Astrocyte of the spinal cord (primary cell): ENCODE measurements at places on chromosomes 12 and 14.

GRCh38 chr14:61233436-61233956 is 47.6 kb downstream of the TMEM30B start:
- DNase-seq = no peak

GRCh38 chr12:124078800-124079199 is 105.8 kb downstream of the ZNF664 start:
- DNase-seq = no peak

- no peak for DNase-seq
Measured at GRCh38 chr12:113081873-113082272, 25.3 kb downstream of the DTX1 start.

- DNase-seq = no peak
Measured at GRCh38 chr12:56933826-56934625, at the start of gene SDR9C7. Gene SDR9C7 (minus strand): TSS chr12:56934408. CDS start chr12:56934261, 147 bp downstream.

- no peak for DNase-seq
Measured at GRCh38 chr14:57785058-57785457, 80.8 kb downstream of the SLC35F4 start.

- peak; percentile 87 for DNase-seq
Measured at GRCh38 chr14:31207287-31207754, 272 bp downstream of the HECTD1 start.

- DNase-seq = no peak
Measured at GRCh38 chr12:120818416-120818815, 85.7 kb downstream of the SPPL3 start.

DNA sequence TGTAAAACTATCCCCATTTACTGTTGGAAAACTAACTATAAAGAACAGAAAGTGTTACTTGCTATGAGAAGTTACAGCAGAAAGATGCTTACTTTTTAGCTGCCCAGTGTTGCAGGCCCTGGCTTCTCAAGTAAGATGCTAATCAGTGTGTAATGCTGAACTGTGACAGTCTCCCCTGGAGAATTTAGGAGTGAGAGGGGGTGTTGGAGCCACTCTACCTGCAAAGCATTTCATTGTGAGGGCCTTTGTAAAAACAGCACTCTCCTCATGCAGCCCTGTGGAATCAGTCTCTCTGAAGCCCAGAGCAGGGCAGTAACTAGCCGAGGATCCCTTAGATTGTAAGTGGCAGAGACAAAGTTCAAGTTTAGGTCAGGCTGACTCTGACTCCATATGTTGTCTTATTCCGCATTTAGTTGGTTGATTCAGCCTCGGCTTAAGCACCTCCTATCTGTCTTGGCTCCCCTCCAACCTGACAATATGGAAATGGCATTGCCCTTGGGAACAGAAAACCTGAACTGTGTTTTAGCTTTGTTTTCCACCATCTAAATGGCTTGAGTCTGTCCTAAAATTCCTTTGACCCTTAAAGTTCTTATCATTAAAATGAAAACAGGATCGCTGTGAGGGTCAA is 141.3 kb downstream of the PRKCH start:
- peak; percentile 83 for DNase-seq

GRCh38 chr14:53620317-53620716 is 336.3 kb downstream of the BMP4 start:
- DNase-seq = peak; percentile 55

- peak; percentile 76 for DNase-seq
Measured at GRCh38 chr12:92096346-92097136, 49.1 kb downstream of the BTG1 start.

GRCh38 chr14:70282666-70283065 is 76.8 kb downstream of the COX16 start:
- DNase-seq = no peak

- DNase-seq = no peak
Measured at GRCh38 chr14:72401101-72401625, 468.9 kb downstream of the RGS6 start.

GRCh38 chr12:67414011-67414715 is 145.0 kb downstream of the CAND1 start:
- no peak for DNase-seq

DNA sequence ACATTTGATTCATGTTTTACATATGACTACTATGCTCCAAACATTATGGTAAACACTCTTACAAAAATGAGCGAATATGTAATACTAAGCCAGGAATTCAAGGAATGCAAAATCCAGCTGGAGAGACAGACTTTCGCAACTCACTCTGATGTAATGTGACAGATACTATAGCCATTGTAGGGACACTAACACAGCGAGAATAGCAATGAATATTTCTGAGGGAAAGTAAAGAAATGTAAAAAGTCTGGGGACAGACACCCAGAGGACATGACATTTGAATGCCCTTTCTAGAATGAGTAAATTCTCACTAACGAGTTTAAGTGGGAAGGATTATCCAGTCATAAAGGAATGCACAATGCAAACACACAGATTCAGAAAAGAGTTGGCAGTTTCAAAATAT is 121.9 kb downstream of the PIK3C2G start:
- peak; percentile 83 for DNase-seq

- DNase-seq = peak; percentile 2
Measured at GRCh38 chr12:70919597-70920035, 922 bp downstream of the PTPRR start.

GRCh38 chr12:92111256-92111655 is 34.4 kb downstream of the BTG1 start:
- no peak for DNase-seq

- DNase-seq = peak; percentile 81
Measured at GRCh38 chr12:62698701-62699101, 232.1 kb downstream of the MON2 start.

- DNase-seq = no peak
Measured at GRCh38 chr14:103846543-103847450, 578 bp downstream of the PPP1R13B start.

- DNase-seq = no peak
Measured at GRCh38 chr14:77808250-77808649, 8.3 kb downstream of the ADCK1 start.

GRCh38 chr12:86196465-86196864 is 59.7 kb downstream of the MGAT4C start:
- no peak for DNase-seq

DNA sequence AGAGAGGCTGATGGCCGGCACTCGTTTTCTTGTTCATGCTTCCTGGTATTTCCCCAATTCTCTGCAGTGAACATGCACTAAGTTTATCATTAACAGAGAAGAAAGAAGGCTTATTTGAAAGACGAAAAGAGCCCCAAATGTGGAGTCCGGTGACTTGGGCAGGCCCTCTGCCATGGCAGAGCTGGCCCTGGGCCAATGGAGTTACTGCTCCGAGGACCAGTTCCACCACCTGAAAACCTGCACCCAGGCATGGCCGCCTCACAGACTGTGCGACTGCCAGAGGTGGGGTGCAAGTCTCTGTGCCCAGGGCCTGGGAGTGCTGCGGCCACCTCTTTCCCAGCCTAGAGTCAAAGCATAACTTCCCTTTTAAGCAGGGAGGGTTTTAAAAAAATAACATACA is 24.9 kb downstream of the DEGS2 start:
- DNase-seq = no peak

- DNase-seq = no peak
Measured at GRCh38 chr14:52878469-52878868, 72.4 kb downstream of the FERMT2 start.

DNA sequence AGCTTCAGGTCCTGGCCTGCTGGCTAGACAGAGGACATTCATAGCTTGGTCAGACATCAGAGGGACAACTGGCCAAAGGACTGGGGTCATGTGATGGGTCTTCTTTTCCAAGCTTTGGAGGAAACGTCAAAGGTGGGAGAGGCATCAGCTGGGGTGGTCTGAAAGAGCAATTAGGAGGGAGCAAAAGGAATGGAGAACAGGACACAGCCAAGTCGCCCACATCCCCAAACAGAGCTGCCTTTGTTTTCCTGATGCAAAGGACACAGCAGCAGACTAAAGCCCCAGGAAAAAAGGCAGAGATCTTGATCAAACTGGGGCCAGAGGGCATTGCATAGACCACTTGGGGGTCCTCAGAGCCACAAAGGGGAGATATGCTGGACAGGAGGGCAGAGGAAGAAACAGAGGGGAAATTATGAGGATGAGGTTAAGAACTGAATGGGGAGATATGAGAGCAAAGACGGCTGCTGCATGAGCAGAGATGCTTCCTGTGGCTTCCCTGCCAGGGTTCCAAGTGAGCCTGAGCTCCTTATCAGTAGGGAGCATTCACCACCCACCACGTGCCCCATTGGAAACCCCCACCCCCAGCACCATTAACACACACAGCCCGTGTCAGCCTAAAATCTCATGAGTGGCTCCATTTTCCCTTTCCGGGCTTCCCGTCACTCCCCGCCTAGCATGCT is 62.4 kb downstream of the ANO2 start:
- no peak for DNase-seq
